Heart left ventricle (tissue), 16 donors: ENCODE measurements at places on chromosomes 2 and 18. TPM values are rescaled to one million over a fixed set of nuclear protein-coding genes. Genes with fewer than 3 reads are reported as not detected.

LRP1B gene
- total RNA-seq = 0.19 TPM

CREB1 gene
- total RNA-seq = 48.9 TPM

PLCL1 gene
- 115 TPM for total RNA-seq

CERS6 gene
- 62.2 TPM for total RNA-seq

CCDC85A gene
- total RNA-seq = 14.2 TPM

CCBE1 gene
- 0.29 TPM for total RNA-seq

HOXD12 gene
- total RNA-seq = not detected

TOGARAM2 gene
- 6.2 TPM for total RNA-seq

ST8SIA5 gene
- total RNA-seq = 5.1 TPM

HOXD8 gene
- total RNA-seq = 1.8 TPM

LAMA1 gene
- 1.7 TPM for total RNA-seq
